Activated naive CD4-positive, alpha-beta T cell treated with anti-CD3 and anti-CD28 coated beads, Interleukin-2, amount 10 ng/mL, durations not matched to agents 7 days and 5 days (primary cell): ENCODE measurements at places on chromosomes 11 and 22.

GRCh38 chr11:112656772-112657428 lies 304.3 kb upstream of the NCAM1 start:
- DNase-seq, result no peak

DNA sequence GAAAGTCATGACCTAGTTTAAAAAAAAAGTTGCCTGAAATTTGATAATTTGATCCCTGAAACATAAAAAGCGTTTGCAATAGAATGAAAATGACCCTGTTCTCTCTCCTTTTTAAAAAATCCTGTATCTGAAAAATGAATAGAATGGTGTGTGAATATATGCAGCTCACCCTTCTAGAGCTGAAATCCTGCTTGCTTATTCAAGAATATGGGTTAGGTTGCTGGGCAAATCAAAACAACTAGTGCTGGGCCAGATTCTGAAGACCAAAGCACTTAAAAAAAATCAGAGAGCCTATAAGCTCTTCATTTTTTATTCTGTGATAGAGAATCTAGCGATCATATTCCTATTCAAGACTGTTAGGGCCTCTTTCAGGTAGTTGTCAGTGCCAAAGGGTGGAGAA lies 131.6 kb downstream of the MPPED2 start:
- DNase-seq, result no peak

DNA sequence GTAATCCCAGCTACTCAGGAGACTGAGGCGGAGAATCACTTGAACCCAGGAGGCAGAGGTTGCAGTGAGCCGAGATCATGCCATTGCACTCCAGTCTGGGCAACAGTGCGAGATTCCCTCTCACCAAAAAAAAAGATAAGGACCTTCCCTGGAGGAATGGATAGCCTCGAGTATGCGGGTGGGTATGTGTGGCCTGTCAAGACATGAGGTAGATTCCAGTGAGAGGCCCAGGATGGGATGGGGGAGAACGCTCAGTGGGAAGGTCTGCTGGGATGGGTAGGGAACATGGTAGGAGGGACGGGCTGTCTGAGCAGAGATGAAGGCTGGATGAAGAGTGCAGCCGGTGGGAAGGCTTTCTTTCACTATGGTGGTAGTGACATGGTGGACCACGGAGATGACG lies 39.0 kb upstream of the YWHAH start:
- DNase-seq, result no peak

GRCh38 chr11:109769858-109770257 lies 323.3 kb upstream of the ZC3H12C start:
- DNase-seq, result no peak

DNA sequence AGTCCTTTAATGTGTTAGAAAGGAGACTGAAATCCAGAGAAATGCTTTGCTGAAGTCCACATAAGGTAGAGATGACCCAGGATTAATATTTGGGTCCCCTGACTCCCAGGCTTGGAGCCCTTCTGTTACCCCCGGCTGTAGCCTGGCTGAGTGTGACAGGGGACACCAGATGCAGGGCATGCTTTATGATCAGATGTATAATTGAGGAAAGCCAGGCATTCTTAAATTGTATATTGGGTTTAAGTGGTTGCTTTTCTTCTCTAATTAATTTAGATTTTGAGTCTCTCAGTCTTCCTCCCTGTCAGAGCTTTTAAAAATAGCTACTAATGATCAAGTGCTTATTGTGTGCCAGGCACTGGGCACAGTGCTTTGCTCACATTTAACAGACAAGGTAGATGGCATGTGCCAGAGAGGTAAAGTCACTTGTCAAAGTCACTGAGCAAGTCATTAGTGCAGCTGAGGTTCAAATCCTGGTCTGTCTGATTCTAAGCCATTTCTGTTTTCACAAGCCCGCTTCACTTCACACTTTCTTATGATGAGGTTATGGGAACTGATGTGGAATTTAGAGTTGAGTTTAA lies 7.9 kb downstream of the ZNRF3 start:
- DNase-seq, result no peak

DNA sequence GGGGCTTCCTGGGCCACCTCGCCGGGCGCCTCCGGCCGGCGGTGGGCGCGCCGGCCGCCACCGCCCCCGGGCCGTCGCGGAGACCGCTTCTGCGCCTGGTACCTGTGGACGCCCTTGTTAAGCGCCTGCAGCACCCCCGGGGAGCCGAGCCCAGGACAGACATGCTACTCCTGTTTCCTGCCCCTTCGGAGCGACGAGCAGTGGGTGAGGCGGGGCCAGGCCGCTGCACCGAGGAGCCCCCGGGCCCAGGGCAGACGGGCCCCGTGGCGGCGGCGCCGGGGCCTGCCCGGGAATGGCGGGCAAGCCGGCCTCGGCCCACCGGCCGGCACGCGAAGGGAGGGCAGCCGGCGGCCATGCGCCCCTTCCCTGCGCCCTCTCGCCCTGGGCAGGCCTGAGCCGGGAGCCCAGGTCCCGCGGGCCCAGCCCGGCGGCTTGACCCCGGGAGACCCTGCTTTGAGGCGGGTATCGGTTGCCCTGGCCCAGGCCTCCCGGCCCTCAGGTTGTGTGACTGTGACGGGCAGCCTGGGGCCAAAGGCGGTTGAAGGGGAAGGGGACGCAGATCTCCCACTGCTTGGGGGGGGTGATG lies 789 bp upstream of the KDM2A start:
- DNase-seq, result peak; percentile 73

GRCh38 chr11:60734279-60734678 lies 9.8 kb downstream of the MS4A18 start:
- no peak for DNase-seq

DNA sequence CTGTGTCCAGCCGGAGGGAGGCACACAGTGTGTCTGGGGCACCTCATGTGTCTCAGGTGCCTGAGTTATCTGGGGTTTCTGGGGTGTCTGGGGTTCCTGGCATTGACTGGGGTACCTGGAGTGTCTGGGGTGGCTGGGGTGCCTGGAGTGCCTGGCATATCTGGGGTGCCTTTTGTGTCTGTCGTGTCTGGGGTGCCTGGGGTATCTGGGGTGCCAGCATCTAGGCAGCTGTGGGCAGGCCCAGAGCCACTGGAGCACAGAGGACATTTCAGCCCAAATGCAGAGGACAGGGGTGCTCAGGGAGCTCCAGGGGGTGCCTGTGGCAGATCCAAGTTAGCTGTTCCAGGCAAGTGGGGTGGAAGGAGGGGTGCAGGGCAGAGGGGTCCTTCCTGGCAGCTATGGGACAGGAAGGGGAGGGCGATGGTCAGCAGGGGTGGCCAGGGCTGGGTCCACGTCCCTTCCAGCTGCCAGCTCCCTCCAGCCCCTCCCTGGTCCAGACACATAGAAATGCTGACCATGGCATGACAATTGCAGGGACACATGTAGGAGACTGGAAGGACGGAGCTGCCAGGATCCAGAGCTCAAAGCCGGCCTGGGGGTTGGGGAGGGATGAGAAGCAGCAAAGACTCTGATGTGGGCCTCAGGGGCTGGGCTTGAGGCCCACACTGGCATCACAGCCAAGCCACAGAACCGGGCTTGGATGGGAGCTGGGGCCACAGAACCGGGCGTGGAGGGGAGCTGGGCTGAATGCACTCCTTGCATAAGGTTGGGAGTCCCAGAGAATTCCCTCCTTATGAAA lies 133.0 kb downstream of the BRD1 start:
- no peak for DNase-seq

- no peak for DNase-seq
These were observed 611.9 kb downstream of the TBC1D22A start for GRCh38 chr22:47374273-47374771.

DNA sequence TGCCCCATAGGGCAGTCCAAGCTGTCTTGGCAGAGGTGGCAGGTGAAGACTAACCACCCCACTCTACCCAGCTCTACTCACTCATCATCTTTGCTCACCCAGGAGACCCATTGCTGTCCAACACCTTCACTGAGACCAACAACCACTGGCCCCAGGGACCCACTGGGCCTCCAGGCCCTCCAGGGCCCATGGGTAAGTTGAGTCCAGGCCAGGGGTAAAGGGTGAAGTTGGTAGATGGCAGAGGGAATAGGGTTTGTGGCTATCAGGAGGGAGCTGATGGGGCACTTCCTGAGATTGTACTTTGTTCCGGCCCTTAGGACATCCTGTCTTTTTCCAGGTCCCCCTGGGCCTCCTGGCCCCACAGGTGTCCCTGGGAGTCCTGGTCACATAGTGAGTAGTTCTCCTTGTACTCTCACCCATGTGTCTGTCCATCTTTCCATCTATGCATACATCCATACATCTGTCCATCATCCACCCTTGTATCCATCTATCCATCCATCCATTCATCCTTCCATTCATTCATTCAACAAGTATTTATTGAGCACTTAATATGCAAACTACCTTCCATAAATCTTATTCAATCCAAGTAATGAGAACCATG lies 27.7 kb downstream of the EMID1 start:
- no peak for DNase-seq

DNA sequence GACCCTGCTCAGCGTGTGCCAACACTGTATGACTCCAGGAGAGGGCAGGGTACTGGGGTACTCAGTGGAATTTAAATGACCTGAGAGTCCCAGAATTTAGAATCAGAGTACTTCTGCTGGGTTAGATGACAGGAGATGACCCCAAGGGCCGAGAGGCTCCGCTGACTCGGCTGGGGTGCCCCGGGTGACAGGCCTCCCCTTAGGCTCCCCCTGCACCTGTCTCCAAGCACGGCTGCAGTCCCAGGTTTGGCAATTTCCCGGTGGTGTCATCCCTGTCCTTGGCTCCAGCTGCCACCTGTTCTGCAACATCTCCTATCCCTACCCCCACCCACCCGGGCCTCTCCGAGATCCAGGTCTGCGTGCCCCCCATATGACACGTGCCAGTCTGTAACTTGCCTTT lies 1.3 kb downstream of the ACTN3 start:
- no peak for DNase-seq

DNA sequence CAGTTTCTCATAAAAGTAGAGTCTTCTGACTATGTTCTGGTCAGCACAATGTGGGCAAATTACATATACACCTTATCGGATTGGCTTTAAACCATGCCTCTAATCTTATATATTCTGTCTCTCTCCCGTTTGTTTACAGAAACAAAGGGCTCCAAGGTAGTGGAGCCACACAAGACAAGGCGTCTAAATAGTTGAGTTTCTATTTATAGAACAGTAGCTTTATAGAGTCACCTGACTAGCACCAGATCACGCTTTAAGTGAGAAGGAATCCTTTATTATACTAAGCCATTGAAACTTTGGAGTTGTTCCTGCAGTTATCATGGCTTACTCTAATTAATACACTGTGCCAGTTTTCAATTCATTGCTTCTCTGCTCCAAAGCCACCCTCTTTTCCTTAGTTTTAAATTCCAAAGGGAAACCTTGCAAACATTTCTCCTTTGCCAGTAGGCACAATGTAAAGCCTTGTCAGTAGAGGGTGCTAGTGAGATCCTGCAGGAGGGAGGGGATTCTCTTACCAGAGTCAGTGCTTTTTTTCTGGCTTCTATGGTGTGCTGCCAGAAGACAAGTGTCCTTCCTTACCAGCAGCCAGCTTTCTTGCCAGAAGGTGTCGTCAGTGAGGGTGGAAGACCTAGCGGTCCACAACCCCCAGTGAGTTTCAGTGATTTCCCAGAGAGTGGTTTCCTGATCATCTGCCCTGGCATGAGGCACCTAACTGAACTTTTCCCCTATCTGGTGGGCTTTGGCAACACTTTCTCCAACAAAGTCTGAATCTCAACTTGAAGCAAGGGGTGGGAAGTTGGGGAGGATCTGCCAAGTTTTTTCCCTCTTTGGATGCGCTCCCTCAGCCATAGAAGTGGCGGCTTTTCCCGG lies 71.7 kb downstream of the RAB38 start:
- DNase-seq, result peak; percentile 44

GRCh38 chr11:64245401-64245796 lies 1.3 kb downstream of the PPP1R14B start:
- DNase-seq, result peak; percentile 47

DNA sequence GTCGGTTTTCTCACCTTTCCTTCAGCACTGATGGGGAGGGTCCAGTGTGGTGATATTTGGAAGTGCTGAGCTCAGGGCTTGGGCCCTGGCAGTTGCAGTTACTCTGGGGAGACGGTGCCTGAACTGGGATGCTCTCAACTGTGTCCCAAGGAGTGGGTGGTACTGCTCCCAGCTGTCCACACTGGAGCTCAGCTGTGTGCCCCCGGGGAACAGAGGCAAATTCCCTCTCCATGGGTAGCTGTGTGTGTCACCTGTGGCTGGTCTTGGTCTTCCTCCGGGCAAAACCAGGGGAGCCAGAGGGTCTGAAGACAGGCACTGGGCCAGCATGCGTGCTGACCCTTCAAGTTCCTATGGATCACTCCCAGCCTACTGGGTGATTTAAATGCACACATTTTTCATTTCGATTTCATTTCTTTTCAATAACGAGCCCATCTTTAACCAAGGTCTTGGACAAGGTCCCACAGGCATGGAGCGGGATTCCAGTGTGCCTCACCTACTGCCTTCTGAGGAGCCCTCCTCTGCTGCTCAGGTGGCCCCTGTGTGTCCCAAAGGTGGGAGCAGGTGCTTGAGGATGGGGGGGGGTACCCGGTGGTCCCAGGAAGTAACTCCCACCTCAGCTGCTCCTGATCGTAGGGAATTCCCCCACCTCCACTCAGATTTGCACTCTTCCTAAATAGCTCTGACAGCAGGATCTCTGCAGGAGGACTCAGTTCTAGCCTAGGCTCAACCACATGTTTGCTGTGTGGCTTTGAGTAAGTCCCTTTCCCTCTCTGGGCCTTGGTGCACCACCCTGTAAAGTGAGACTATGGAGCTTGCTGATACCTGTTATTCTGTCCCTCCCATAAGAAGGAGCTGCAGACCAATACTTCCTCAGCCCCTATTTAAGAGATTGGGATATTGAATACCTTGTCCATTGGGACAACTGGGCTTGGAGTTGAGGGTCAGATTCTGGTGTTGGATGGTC lies 16.8 kb downstream of the PRDM11 start:
- no peak for DNase-seq

- no peak for DNase-seq
These were observed 40.0 kb downstream of the DCUN1D5 start for GRCh38 chr11:103051981-103052380.

DNA sequence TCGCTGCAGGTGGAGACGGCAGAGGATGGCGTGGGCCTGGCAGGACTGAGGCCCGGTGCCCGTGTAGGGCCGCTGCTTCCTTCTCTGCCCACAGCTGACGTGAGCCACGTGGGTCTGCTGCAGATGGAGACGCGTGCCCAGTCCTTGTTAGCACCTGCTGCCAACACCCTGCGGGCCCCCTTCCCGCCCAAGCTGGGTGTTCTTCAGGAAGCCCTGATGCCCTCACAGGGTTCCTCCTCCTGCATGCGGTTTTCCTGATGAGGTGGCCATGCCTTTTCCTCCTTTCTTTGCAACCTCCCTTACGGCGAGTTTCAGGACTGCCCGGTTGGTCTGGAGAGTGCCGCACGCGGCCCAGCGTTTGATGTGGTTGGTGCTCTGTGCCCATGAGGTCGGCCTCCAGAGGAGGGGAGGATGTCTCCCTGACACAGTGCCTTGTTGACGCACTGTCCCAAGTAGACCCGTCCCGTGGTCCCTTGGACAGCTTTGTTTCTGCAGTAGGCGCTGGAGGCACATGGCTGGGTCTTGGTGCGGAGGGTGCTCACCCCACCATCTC lies 44.7 kb downstream of the AP2A2 start:
- DNase-seq, result peak; percentile 47

GRCh38 chr11:59716051-59716450 lies 2.4 kb upstream of the OR10V1 start:
- no peak for DNase-seq

- no peak for DNase-seq
These were observed 3.7 kb downstream of the VSIG10L2 start for GRCh38 chr11:125949271-125950177.
